ENCODE measurements at places on chromosomes 2 and 18. TPM values are rescaled to one million over a fixed set of nuclear protein-coding genes. Genes with fewer than 3 reads are reported as not detected.

Gene CROCC2
- total RNA-seq = not detected

Gene DOK6
- total RNA-seq = 22.6 TPM

Gene FHOD3
- total RNA-seq = 27.2 TPM

Gene PRSS56
- total RNA-seq = not detected

Gene AFF3
- total RNA-seq = 43.5 TPM

Gene UGT1A3
- 1.2 TPM for total RNA-seq

Gene CERS6
- total RNA-seq = 45.2 TPM

Gene ACKR3
- 40.4 TPM for total RNA-seq

Gene EPHA4
- total RNA-seq = 41.3 TPM

Gene CACNB4
- total RNA-seq = 33.9 TPM

Gene SKOR2
- not detected for total RNA-seq

Gene BBS5
- 13.8 TPM for total RNA-seq

Gene PLGLB2
- 3.9 TPM for total RNA-seq

Gene TPO
- 0.74 TPM for total RNA-seq

Gene TMEM163
- total RNA-seq = 1.6 TPM

Gene DCDC2C
- 0.48 TPM for total RNA-seq

Gene TSPYL6
- total RNA-seq = 0.16 TPM

Gene LRRTM4
- total RNA-seq = 13.9 TPM

Gene SELENOI
- 27.7 TPM for total RNA-seq

Gene INO80B
- total RNA-seq = 13.5 TPM

Gene CRYGC
- total RNA-seq = not detected

Gene HOXD3
- 5.2 TPM for total RNA-seq

Gene IL36A
- not detected for total RNA-seq

Gene GCKR
- 0.11 TPM for total RNA-seq

Gene RTP5
- total RNA-seq = not detected

Gene TCF7L1
- total RNA-seq = 9.2 TPM

Gene TMEM247
- not detected for total RNA-seq

Gene HDHD2
- 28.7 TPM for total RNA-seq

Gene AMER3
- 0.42 TPM for total RNA-seq

Gene ARHGAP28
- 84.0 TPM for total RNA-seq

Gene ST6GAL2
- total RNA-seq = 53.2 TPM

Gene DNAJC5G
- total RNA-seq = 0.42 TPM

Gene MAP3K19
- not detected for total RNA-seq

Gene PUM2
- 128 TPM for total RNA-seq

Gene TMBIM1
- 127 TPM for total RNA-seq

Gene PID1
- total RNA-seq = 63.9 TPM

Gene TNFAIP6
- 34.1 TPM for total RNA-seq

Gene TRIM43
- not detected for total RNA-seq

Gene ATP6V1B1
- 0.63 TPM for total RNA-seq

Gene CHN1
- 31.1 TPM for total RNA-seq

Gene UGT1A7
- 2.5 TPM for total RNA-seq

Gene PAIP2B
- total RNA-seq = 7.6 TPM

Gene MC2R
- not detected for total RNA-seq

Gene ITPRID2
- total RNA-seq = 166 TPM

Gene HTR2B
- 3.0 TPM for total RNA-seq

Gene MPP4
- 0.69 TPM for total RNA-seq

Gene EDAR
- 1.7 TPM for total RNA-seq

Gene DNER
- total RNA-seq = 4.4 TPM

Gene SIX3
- total RNA-seq = not detected

Gene LYPD6B
- 15.2 TPM for total RNA-seq

Gene MAP3K20
- 140 TPM for total RNA-seq

Gene CNGA3
- total RNA-seq = 0.85 TPM

Gene NYAP2
- total RNA-seq = 0.79 TPM

Gene SF3B1
- 622 TPM for total RNA-seq

Gene COL6A3
- total RNA-seq = 1,173 TPM

Gene PLCD4
- total RNA-seq = 6.7 TPM

Gene SERPINB4
- total RNA-seq = not detected

Gene SLC4A5
- 3.8 TPM for total RNA-seq

Gene MAP2
- total RNA-seq = 13.5 TPM

Gene NCKAP5
- 14.4 TPM for total RNA-seq

All from urinary bladder (tissue), 4 donors.